ENCODE measurements at places on chromosomes 4 and X.

DNA sequence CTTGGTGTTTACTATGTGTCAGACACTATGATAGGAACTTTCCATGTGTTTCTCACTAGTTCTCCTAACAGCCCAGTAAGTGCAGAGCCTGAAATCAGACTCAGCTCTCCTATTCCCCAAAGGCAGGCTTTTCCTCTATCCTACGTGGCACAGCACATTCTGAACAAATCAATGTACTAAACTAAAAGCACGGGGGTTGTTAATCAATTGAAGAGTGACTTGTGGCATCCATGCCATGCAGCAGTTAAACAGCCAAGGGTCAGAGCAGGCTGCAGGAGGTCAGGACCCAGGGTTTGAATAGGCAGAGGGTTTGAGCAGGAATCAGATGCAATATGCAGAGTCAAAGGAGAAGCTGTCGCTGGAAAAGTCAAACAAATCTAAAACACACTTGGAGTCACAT is 289.7 kb upstream of the LDB2 start:
- no peak for DNase-seq

DNA sequence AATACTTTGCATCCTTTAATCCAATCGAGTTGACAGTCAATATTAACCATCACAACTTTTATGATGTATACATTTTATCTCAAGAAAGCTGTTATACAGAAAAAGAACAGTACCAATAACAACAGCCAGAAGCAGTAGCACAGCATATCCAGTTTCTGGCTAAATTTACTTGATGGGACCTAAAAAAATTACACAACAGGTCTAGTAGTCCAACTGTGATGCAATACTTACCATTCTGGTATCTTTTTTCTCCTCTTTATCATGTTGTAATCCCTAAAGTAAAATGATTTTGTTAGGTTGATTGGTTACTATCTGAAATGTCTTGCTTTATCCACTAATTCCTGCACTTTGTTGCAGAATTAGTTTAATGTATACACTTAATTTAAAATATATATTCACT is 1150.6 kb downstream of the FAT4 start:
- DNase-seq, result no peak

- no peak for DNase-seq
Observed at GRCh38 chr4:139593091-139593564, 37.1 kb upstream of the SETD7 start.

DNA sequence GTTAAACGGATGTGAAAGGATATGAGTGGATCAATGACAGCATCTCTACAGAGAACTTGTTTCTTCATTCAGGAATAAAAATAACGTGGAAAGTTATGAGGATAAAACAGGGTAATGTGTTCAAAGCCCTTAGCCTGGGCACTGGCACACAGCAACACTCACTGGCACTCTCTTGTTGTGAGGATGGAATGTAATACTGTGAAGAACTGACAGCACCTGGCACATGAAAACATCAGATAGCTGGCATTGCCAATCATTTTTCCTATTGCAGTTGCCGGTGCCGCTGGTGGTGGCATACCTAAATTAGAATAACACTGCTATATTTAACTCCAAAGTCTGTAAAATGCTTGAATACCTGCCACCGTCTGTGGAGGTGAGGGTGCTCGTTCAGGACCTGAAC is 1061.2 kb downstream of the DMD start:
- no peak for DNase-seq

DNA sequence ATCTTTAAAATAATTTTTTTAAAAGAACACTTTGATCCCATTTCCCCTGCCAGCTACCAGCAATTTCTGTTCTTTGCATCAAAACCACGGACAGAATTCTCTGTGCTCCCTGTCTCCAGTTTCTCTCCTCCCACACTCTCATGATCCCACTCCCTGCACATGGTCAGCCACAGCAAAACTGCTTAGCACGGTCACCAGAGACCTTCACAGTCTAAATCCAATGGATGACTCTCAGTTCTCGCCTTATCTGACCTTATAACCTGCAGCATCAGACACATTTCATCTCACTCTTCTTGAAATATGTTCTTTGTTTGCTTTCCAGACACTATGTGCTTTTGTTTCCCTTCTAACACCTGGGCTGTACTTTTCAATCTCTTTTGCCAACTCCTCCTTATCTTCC is 131.5 kb downstream of the NR3C2 start:
- DNase-seq, result no peak

DNA sequence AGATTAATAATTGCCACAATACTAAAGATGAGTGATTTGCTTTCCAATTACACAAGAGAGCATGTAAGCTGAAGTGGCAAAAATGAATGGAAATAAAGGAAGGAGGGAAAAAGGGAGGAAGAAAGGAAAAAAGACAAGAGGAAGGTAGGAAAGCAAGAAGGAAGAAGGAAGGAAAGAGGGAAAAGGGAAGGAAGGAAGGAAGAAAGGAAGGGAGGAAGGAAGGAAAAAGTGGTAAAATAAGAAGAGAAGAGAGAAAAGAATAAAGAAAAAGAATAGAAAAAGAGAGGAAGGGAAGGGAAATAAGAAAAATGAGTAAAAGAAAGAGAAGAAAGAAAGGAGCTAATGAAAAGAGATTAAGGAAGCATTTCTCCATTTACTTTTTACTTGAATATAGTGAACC is 4.6 kb downstream of the NDST4 start:
- no peak for DNase-seq

DNA sequence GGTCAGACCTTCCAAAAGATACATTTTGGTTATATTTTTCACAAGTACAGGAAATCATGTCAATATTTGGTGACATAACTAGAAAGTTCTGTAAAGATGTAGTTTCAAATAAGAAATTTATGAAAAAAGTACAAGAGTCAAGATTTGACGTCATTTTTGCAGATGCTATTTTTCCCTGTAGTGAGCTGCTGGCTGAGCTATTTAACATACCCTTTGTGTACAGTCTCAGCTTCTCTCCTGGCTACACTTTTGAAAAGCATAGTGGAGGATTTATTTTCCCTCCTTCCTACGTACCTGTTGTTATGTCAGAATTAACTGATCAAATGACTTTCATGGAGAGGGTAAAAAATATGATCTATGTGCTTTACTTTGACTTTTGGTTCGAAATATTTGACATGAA is 536 bp downstream of the UGT2B7 start:
- no peak for DNase-seq

DNA sequence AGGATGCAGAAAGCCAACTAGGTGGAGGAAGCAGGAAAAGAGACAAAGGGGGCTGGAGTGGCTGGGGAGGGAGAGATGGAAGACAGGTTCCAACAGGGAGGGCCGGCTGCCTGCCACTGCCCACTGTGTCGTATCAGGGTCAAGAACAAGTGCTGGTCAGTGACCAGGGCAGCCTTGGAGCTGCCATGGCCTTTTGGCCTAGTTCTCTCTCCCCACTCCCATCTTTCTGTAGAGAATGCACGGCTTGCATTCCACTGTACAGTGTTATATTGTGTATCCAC is 11.9 kb downstream of the L1CAM start:
- DNase-seq, result no peak

DNA sequence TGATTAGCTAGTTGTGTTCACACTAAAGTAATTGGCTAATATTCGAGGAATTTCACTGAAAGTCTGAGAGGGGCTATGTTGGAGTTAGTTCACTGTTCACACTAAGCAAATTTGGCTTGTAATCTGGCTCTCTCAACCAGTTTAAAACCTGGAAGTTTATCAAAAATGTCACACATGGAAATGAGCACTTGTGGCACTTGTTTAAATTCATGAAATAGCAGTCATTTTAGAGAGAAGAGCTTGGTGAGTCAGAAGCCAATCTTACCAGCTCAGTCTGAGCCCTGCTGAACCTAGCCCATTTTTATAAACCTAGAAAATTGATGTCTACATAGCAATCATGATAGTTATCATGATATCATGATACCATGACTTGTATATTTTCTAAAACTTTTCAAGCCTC is 90.7 kb upstream of the JADE1 start:
- DNase-seq, result no peak

GRCh38 chr4:122882857-122883735 is 39.3 kb downstream of the NUDT6 start:
- no peak for DNase-seq

GRCh38 chr4:165583341-165583740 is 204.5 kb downstream of the CPE start:
- no peak for DNase-seq

DNA sequence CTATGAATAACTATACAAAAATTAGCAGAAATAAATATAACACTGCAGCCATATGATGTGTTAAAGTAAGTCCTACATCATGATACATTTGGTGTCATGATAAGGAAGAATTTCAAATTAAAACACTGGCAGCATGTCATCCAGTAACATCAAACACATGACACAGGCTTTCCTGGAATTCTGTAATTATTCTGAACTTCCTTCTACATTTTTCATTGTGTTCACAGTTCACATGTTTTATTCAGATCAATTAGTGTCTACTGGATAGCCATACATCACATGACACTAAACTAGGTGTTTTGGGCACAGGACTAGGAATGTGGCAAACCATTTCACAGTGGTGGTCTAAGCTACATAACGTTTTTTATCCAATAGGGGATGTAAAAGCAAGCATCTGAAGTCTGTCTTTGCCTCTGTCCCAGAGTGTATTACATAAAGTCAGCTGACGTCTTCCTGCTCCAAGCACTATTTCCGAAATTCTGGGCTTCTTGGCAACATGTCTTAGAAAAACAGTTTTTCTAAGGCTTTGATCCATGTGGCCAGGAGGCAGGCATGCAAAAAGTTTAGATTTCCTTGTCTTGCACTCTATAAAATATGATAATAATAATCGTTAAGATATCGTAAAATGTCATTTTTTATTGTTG is 707.9 kb downstream of the CENPC start:
- no peak for DNase-seq

DNA sequence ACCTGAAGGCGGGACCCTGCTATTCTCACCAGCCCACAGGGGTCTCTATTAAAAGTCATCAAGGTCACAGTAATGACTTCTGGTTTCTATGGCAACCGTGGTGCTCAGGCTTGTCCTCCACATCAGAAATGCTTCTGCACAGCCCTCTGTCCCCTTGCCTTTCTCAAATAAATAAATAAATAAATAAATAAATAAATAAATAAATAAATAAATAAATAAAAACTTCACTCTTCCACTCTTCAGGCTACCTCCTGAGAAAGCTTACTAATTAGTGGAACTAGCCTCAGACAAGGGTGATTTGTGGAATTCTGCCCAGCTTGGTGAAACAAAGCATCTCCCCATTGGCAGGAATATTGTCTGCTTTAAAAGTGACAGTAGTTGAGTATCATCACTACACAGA is 5.5 kb upstream of the RAB40A start:
- no peak for DNase-seq

DNA sequence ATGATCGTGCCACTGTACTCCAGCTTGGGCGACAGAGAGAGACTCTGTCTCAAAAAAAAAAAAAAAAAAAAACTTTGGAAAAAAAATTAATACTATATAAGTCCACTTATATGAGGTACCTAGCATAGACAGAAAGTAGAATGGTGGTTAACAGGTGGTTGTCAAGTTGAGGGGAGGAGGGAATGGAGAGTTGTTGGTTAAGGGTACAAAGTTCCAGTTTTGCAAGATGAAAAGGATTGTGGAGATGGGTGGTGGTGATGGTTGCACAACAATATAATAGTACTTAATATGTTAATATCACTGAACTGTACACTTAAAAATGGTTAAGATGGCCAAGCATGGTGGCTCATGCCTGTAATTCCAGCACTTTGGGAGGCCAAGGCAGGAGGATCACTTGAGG is 4.1 kb upstream of the IL9R start:
- DNase-seq, result no peak

GRCh38 chrX:97446298-97446882 is 562.7 kb downstream of the RPA4 start:
- DNase-seq, result no peak

DNA sequence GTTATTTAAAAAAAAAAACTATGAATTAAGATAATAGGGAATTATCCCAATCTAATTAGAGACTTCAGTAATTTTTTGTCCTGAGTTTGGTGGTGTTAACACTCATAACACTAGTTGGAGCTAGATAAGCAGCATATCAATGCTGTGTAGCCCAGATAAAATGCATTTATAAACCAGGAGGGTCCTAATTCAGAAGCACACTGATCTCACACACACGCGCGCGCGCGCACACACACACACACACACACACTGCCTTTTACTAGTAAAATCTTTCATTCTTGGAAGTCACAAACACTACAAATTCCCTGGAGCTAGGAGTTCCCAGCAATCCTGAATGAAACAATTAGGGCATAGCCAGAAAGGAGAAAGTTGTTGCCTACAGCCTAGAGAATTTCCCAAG is 3.2 kb downstream of the UNC5C start:
- DNase-seq, result no peak

DNA sequence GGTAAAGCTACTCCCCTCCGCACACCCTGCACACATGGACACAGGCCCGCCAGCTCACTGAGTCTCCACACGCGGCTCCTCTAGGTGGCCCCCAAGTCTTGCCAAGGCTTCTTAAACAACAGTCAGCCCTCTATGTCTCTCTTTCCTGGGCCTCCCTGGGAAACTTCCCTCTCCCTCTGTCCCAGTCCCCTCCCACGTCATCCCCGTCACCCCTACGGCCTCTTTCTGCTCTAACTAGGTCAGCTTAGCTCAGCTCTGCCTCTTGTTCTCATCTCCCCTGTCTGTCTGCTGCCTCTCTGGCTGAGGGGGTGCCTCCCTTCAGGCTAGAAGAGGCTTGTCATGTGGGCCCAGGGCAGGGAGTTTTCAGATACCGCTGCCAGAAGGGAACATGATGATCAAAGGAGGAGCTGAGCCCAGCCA is 38.8 kb downstream of the SEPTIN6 start:
- no peak for DNase-seq

DNA sequence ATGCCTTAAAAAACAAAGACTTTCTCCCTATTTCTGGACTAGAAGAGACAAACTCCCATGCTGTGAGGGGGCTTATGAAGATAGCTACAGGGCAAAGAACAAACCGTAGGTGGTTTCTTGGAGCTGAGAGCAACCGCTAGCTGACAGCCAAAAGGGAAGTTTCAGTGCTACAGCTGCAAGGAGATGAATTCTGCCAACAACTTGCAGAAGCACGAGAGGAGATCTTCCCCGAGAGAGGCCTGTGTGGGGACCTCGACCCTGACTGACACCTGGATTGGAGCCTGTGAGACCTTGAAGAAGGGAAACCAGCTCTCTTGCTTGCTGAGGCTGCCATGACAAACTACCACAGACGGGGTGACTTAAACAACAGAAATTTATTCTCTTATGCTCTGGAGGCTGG is 183.8 kb upstream of the VCX3A start:
- DNase-seq, result no peak

DNA sequence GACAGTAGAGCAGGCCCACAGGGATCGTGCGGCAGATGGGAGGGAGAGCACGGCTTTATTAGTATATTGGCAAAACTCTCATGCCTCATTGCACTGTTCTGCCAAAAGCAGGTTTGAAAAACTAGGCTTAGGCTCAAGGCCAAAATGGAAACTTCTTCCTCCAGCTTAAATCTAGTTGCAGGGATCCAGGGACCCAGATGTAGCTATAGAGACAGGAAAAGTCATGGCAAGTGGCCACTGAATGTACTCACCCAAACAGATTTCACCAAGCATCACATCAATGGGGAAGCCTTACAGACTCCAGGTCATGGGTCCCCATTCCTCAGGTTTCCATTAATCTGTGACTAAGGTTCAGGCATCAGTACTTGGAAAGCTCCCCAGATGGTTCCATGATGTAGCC is 149.2 kb downstream of the STK32B start:
- DNase-seq, result no peak

- no peak for DNase-seq
Observed at GRCh38 chr4:74456056-74456744, 11.3 kb downstream of the AREG start.

- DNase-seq, result peak; percentile 44
Observed at GRCh38 chrX:119482481-119483480, 14.5 kb downstream of the SLC25A5 start.

- DNase-seq, result no peak
Observed at GRCh38 chr4:59643682-59644081, 1556.4 kb upstream of the ADGRL3 start.
